ENCODE measurements at places on chromosomes 7 and 10.

- DNase-seq = no peak
These were observed 130.8 kb downstream of the CALN1 start for GRCh38 chr7:72281308-72281707.

- DNase-seq = no peak
These were observed 18.7 kb upstream of the NUB1 start for GRCh38 chr7:151322906-151323305.

- DNase-seq = no peak
These were observed 115.8 kb downstream of the TMEM130 start for GRCh38 chr7:98753989-98754479.

DNA sequence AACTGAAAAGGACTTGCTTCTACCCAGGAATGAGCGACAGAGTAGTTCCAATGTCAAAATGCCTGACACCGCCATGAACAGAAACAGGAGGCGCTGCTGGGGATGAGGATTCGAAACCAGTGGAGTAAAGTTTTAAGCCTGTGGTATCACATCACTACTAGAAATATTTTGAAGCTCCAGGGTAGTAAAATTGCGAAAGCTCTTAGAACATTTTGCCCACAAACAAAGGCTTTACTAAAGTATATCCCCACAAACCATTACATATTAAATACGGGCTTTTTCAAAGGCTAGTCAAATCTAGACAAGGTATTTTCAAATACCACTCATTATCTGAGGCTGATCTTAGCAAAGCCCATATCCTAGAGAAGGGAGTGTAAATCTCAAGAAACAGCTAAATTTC lies 2.4 kb downstream of the PRDX3 start:
- no peak for DNase-seq

- DNase-seq = no peak
These were observed 25.9 kb upstream of the GALNT11 start for GRCh38 chr7:151999424-152000090.

All from mucosa of descending colon (tissue), 3 donors.